ENCODE measurements at places on chromosomes 5 and 9. TPM values are rescaled to one million over a fixed set of nuclear protein-coding genes. Genes with fewer than 3 reads are reported as not detected.

The TAF11L10 gene
- not detected for polyA plus RNA-seq

The WNT8A gene
- polyA plus RNA-seq, result not detected

The C7 gene
- polyA plus RNA-seq, result 4.0 TPM

The OR5C1 gene
- not detected for polyA plus RNA-seq

The TLX3 gene
- not detected for polyA plus RNA-seq

The PDE8B gene
- polyA plus RNA-seq, result 2.4 TPM

The LMX1B gene
- 0.28 TPM for polyA plus RNA-seq

The EDIL3 gene
- 13.2 TPM for polyA plus RNA-seq

The ACTBL2 gene
- not detected for polyA plus RNA-seq

The C9 gene
- polyA plus RNA-seq, result 0.34 TPM

The PCDHB9 gene
- 3.2 TPM for polyA plus RNA-seq

The BARHL1 gene
- not detected for polyA plus RNA-seq

The STC2 gene
- 5.3 TPM for polyA plus RNA-seq

The IFNK gene
- polyA plus RNA-seq, result not detected

The TNFSF8 gene
- polyA plus RNA-seq, result 0.65 TPM

The TMEM174 gene
- not detected for polyA plus RNA-seq

The TAS2R1 gene
- not detected for polyA plus RNA-seq

Measured in hindlimb muscle (tissue), 1 donor.